ENCODE measurements at places on chromosomes 2 and 18. TPM values are rescaled to one million over a fixed set of nuclear protein-coding genes. Genes with fewer than 3 reads are reported as not detected.
A peak's percentile ranks its signal among the peaks of the same experiment; 100 is the strongest.

DNA sequence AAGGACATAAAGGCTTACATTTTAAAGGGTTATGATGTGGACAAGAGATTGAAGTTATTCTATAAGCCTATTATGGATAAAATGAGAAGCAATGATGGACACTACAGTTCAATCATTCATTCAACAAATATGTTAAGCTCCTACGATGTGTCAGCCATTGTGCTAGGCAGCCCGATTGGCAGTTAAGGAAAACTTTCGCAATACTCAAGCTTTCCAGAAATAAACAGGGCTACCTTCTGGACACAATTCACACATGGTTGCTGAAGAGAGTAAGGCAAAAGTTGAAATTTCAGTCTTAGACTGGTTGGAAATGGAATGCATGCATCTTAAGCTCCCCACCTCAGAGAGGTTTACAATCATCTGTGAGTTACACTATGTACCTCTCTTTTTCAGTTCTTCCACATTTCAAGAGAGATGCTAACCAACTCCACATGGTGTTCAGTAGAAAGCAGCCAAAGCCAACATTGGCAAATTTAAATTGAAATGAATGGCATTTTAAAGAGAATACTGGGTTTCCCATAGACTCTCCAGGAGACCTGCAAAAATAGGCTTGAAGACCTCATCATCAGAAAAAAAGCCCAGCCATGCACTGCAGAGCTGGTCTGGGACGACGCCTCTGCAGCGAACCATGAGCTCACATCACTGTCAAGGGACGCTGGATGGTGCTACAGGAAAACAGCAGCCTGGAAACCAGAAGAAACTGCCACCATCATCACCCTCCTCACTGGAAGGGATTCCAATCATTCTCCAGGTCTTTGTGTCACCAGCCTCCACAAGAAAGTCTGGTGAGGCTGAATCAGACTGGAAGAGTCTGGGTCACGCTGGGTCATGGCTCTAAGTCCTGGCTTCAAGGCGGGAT, 276.3 kb downstream of the AFF3 start:
- no peak for DNase-seq
- H3K27me3 ChIP-seq: no peaks in the 10 kb centered on the region
- no peaks in the 10 kb centered on the region for H3K36me3 ChIP-seq
- no peak overlapping the region for H3K27ac ChIP-seq
- no peaks in the 10 kb centered on the region for H3K4me1 ChIP-seq
- no peak overlapping the region for H3K4me3 ChIP-seq

DNA sequence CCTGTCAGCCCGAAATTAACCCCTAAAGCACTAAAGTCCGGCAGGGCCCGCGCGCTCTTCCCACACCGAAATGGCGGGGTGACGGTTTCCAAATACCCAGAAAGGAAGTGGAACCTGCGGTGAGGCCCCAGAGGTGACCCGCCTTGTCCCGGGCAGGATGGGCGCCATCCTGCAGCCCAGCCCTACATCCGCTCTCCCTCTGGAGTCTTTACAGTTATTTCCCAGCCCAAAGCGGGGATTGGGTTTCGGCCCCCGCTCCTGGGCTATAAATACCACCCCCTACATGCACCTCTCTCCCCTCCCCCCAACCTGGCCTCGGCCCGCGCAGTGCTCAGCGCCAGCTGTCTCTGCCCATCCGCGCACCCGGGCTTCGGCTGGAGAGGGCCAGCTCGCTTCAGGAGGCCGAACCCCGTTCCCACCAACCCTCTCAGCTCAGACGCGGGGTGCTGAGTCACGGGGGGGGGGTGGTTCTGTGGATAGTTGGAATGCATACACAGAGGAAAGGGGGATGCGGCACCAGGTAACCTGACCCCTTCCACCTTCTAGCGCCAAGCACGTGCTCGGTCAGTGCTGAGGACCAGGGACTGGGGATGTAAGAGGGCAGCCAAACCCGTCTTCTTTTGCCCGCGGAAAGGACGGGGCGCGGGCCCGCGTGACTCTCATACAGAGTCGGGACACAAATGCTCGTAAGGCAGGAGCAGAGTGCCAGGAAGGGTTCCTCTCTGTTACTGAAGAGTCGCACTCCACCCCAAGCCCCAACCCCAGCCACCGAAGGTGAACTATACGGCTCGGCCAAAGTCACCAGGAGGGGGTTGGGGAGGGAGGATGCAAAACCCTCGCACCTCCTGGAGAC, at the start of gene TUBA4B:
TSS of gene TUBA4B (plus strand) at position 344 of the 853 bp plus-strand sequence. CDS start at position 509, 165 bp downstream.
- peaks cover 35% of the 10 kb centered on the region for H3K27me3 ChIP-seq
- H3K27ac ChIP-seq: no peak within 1 kb of the TSS
- peaks cover 3% of the 10 kb centered on the region for H3K36me3 ChIP-seq
- peaks cover 63% of the 10 kb centered on the region for H3K4me1 ChIP-seq
- DNase-seq: no peak

GRCh38 chr2:109269706-109270504, 140.9 kb downstream of the SH3RF3 start:
- peaks cover 24% of the 10 kb centered on the region for H3K4me1 ChIP-seq
- H3K4me3 ChIP-seq: no peak overlapping the region
- no peaks in the 10 kb centered on the region for H3K36me3 ChIP-seq
- no peak for DNase-seq
- H3K27me3 ChIP-seq: peaks cover 3% of the 10 kb centered on the region
- H3K27ac ChIP-seq: no peak overlapping the region

- no peaks in the 10 kb centered on the region for H3K36me3 ChIP-seq
- no peak overlapping the region for H3K4me3 ChIP-seq
- DNase-seq: no peak
- H3K27ac ChIP-seq: no peak overlapping the region
Observed at GRCh38 chr2:133919285-133919684, 334.6 kb upstream of the MGAT5 start.

- DNase-seq: peak; percentile 94
- H3K27ac ChIP-seq: peak within 1 kb of the TSS; percentile 67
- peaks cover 67% of the 10 kb centered on the region for H3K4me1 ChIP-seq
- H3K36me3 ChIP-seq: peaks cover 8% of the 10 kb centered on the region
Observed at GRCh38 chr2:11465485-11466306, at the start of gene E2F6. Gene E2F6, minus strand, starts transcription at chr2:11466161. Its CDS starts 282 bp downstream, at chr2:11465879.

- H3K4me1 ChIP-seq: no peaks in the 10 kb centered on the region
- DNase-seq: no peak
- H3K4me3 ChIP-seq: no peak overlapping the region
- H3K36me3 ChIP-seq: no peaks in the 10 kb centered on the region
Observed at GRCh38 chr2:131588152-131588873, 60.6 kb downstream of the CCDC74A start.

DNA sequence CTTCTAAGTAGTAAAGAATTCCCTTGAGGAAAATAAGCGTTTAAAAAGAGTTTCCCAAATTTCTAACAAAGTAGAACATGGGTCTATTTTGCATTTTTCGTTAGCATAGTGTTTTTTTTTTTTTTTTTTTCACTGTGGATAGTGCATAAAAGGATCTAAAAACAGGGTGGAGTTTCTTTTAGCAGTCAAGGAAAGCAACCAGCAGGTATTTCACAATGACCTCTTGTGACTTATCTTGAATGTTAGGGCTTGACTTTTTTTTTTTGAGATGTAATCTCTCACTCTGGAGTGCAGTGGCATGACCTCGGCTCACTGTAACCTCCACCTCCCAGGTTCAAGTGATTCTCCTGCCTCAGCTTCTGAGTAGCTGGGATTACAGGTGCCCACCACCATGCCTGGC, 14.9 kb upstream of the DGKD start:
- no peak overlapping the region for H3K4me3 ChIP-seq
- H3K36me3 ChIP-seq: no peaks in the 10 kb centered on the region
- peaks cover 42% of the 10 kb centered on the region for H3K4me1 ChIP-seq
- H3K27me3 ChIP-seq: no peaks in the 10 kb centered on the region
- H3K27ac ChIP-seq: no peak overlapping the region
- no peak for DNase-seq

DNA sequence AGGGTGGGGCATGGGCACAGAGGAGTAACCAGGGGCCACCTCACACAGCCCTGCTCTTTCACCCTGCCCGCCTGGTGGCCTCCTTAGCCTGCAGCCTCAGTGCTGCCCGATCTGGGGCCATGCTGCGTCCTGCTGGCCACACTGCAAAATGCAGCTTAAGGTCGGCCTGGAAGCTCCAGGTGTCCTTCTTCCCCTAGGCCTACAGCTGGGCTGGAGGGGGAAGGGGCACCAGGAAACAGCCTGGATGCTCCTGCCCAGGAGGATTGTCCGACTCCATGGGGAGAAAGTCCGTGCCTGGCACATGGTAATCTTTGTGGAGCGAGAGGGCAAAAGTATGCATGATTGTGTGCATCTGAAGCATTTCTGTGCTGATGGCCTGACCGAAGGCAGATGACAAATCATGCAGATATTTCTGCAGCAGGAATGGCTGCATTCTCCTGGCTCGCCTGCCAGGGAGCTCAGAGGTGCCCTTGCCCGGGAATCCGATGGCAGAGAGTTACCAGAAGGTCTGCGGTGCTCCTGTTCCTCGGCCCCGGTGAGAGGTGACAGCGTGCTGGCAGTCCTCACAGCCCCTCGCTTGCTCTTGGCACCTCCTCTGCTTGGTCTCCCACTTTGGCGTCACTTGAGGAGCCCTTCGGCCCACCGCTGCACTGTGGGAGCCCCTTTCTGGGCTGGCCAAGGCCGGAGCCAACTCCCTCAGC, 12.8 kb upstream of the ALPP start:
- H3K4me1 ChIP-seq: peaks cover 48% of the 10 kb centered on the region
- no peak overlapping the region for H3K27ac ChIP-seq
- no peak overlapping the region for H3K4me3 ChIP-seq
- H3K27me3 ChIP-seq: peaks cover 15% of the 10 kb centered on the region
- no peaks in the 10 kb centered on the region for H3K36me3 ChIP-seq

- no peak overlapping the region for H3K27ac ChIP-seq
- DNase-seq: peak; percentile 74
- no peak overlapping the region for H3K4me3 ChIP-seq
- H3K36me3 ChIP-seq: peaks cover 22% of the 10 kb centered on the region
- peaks cover 45% of the 10 kb centered on the region for H3K4me1 ChIP-seq
Observed at GRCh38 chr2:189570570-189571031, 10.0 kb downstream of the SLC40A1 start.

DNA sequence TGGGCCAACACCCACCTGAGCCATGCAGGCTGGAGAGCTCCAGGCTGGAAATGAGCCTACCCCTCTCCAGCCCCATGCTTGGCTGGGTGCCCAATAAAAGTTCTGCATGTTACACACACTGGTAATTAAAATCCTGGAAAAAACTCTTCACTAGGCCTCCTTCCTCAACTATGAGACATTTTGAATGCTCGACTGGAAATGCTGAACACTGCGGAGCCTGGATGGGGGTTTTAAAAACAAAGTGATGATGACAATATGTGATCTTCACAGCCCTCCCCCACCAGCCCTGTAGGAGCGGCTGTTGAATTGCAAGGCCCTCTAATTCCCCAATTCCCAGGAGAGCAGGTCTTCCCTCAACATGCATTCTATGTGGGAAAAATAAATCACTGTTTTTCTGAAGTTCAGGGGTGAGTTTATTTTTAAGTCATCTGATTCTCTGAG, 179.2 kb downstream of the TTC32 start:
- no peaks in the 10 kb centered on the region for H3K4me1 ChIP-seq
- H3K36me3 ChIP-seq: no peaks in the 10 kb centered on the region
- H3K27me3 ChIP-seq: no peaks in the 10 kb centered on the region

DNA sequence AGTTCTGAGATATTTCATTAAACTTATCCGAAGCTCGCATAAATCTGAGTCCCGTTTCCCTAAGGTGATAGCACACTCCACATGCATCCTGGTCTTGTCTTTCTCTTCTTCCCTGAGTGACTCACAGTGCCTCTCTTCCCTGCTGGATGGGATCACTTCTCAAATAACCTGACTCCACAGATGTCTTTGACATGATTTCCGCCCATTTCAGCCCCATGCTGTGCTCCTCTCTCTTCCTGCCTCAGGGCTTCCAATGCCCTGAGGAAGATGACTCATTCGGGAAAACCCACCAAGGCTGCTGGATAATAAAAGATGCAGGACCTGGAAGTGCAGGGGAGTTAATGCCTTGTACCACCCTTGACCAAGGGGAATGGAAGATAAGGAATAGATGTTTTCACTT, 441.7 kb upstream of the SOX11 start:
- no peaks in the 10 kb centered on the region for H3K36me3 ChIP-seq
- H3K27me3 ChIP-seq: no peaks in the 10 kb centered on the region
- H3K27ac ChIP-seq: no peak overlapping the region
- H3K4me1 ChIP-seq: no peaks in the 10 kb centered on the region
- H3K4me3 ChIP-seq: no peak overlapping the region

DNA sequence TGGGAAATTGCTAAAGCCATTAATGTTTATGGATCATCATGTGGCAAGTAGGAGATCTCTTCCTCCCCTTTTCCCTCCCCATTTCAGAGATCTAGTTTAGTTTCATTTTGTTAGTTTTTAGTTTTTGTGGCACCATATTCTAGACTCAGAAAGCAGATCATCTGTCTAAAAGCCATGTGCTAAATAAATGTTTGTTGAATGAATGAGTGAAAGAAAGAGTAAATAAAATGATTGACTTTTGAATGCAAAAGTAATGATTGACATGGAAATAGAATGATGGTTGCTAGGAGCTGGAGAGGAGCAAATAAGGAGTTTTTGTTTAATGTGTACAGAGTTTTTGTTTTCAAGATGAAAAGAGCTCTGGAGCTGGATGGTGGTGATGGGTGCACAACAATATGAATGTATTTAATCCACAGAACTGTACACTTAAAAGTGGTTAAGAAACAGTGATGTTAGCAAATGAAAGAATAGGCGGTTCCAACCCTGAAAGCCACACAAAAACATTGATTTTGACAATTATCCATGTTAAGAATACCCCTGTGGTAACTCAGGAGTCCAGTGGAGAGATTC, 23.6 kb downstream of the TMEM178A start:
- DNase-seq: no peak
- H3K27me3 ChIP-seq: peaks cover 25% of the 10 kb centered on the region
- H3K4me3 ChIP-seq: no peak overlapping the region
- H3K36me3 ChIP-seq: no peaks in the 10 kb centered on the region

GRCh38 chr2:74742471-74742870, 88.4 kb downstream of the SEMA4F start:
- no peak overlapping the region for H3K4me3 ChIP-seq
- H3K36me3 ChIP-seq: no peaks in the 10 kb centered on the region
- no peak for DNase-seq
- peaks cover 2% of the 10 kb centered on the region for H3K27me3 ChIP-seq
- H3K27ac ChIP-seq: no peak overlapping the region
- H3K4me1 ChIP-seq: peaks cover 73% of the 10 kb centered on the region

GRCh38 chr2:199882667-199883066, 28.4 kb upstream of the C2orf69 start:
- no peak for DNase-seq
- H3K27ac ChIP-seq: no peak overlapping the region
- no peaks in the 10 kb centered on the region for H3K36me3 ChIP-seq
- no peaks in the 10 kb centered on the region for H3K4me1 ChIP-seq

GRCh38 chr2:216673021-216673420, 22.3 kb downstream of the IGFBP5 start:
- H3K4me1 ChIP-seq: peaks cover 6% of the 10 kb centered on the region
- no peak for DNase-seq
- no peak overlapping the region for H3K4me3 ChIP-seq
- no peak overlapping the region for H3K27ac ChIP-seq
- no peaks in the 10 kb centered on the region for H3K36me3 ChIP-seq

ACTG2 gene
- total RNA-seq: 0.13 TPM

THSD7B gene
- total RNA-seq: not detected

CD8B gene
- total RNA-seq: not detected

SMIM21 gene
- total RNA-seq: not detected

MDH1 gene
- 415 TPM for total RNA-seq
